ENCODE measurements at places on chromosomes 7 and 10.

DNA sequence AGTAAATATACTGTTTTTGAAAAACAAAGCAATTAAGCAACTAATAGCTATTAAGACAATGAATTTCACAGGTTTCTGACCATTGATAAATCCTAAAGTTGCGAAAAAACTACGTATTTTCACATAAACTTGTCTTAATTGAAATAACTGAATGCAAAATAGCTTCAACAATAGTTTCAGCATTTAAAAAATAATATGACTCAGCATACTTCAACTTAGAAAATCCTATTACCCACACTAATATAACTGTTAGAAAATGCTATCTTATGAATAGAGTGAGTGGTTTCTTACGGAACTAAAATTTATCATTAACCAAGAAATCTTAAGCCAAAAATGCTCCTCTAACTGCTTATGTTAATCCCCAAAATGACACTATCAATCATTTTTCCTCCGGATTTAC lies 183.9 kb downstream of the AVL9 start:
- no peak for DNase-seq
- H3K4me1 ChIP-seq = no peaks in the 10 kb centered on the region
- peaks cover 9% of the 10 kb centered on the region for H3K27me3 ChIP-seq
- H3K27ac ChIP-seq = no peak overlapping the region

DNA sequence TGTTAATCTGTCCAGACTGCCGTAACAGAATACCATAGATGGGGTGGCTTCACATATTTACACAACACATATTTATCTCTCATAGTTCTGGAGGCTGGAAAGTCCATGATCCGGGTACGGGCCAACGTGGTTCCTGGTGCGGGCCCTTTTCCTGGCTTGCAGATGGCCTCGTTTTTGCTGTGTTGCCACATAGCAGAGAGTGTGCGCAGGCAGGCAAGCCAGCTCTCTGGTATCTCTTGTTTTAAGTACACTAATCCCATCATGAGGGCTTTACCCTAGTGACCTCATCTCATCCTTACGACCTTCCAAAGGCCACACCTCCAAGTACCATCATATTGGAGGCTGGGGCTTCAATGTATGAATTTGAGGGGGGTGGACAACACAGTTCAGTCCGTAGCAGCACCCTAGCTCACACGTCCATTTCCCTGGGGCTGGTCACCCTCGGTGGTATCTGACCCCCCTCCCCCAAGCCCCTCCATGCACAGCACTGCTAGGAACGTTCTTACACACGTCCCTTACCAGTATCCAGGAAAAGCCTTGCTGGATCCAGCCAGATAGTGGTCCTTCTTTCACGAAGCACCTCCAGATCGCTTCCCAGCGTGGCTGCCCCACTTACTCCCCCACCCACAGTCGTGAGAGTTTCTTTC lies 21.5 kb downstream of the CUX1 start:
- no peak overlapping the region for H3K27ac ChIP-seq
- no peaks in the 10 kb centered on the region for H3K36me3 ChIP-seq
- no peak overlapping the region for H3K4me3 ChIP-seq
- no peaks in the 10 kb centered on the region for H3K27me3 ChIP-seq

DNA sequence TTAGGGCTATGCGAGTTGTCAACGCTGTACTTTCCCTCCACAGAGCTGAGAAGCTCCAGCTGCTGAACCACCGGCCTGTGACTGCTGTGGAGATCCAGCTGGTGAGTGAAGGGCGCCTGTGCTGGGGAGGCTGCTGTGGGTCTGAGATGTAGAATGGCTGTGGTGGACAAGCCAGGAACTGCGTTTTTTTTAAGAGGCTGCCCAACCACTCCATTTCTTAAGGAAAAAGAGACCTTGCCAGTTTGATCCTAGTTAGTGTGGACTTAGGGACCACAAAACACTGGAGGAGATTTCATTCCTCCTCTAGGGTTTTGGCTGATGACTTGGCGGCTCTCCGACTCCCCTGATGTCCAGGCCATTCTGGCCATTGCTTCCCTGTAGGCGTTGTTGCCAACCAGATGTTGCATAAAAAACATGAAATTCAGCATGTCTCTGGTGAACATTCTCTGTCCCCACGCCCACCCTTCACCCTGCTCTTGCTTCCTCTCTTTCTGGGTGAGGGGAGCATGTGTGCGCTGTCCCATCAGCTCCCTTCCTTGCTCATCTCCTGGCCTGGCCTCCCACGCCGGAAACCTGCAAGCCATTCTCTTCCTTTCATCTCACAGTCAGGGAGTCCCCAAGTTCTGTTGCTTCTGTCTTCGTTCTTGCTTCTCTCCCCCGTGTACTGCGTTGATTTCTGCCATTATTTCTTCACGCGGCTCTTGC lies 30.9 kb downstream of the CRCP start:
- no peak for DNase-seq
- peaks cover 19% of the 10 kb centered on the region for H3K4me1 ChIP-seq
- peak overlapping the region; percentile 88 for H3K27ac ChIP-seq

- no peak overlapping the region for H3K27ac ChIP-seq
- peaks cover 7% of the 10 kb centered on the region for H3K36me3 ChIP-seq
- no peak for DNase-seq
- peaks cover 14% of the 10 kb centered on the region for H3K27me3 ChIP-seq
- peaks cover 5% of the 10 kb centered on the region for H3K4me1 ChIP-seq
Measured at GRCh38 chr10:103519798-103520197, 26.3 kb downstream of the NEURL1 start.

- H3K4me3 ChIP-seq = no peak overlapping the region
- DNase-seq = no peak
- no peaks in the 10 kb centered on the region for H3K27me3 ChIP-seq
Measured at GRCh38 chr7:102460467-102460866, 4.2 kb downstream of the ALKBH4 start.

DNA sequence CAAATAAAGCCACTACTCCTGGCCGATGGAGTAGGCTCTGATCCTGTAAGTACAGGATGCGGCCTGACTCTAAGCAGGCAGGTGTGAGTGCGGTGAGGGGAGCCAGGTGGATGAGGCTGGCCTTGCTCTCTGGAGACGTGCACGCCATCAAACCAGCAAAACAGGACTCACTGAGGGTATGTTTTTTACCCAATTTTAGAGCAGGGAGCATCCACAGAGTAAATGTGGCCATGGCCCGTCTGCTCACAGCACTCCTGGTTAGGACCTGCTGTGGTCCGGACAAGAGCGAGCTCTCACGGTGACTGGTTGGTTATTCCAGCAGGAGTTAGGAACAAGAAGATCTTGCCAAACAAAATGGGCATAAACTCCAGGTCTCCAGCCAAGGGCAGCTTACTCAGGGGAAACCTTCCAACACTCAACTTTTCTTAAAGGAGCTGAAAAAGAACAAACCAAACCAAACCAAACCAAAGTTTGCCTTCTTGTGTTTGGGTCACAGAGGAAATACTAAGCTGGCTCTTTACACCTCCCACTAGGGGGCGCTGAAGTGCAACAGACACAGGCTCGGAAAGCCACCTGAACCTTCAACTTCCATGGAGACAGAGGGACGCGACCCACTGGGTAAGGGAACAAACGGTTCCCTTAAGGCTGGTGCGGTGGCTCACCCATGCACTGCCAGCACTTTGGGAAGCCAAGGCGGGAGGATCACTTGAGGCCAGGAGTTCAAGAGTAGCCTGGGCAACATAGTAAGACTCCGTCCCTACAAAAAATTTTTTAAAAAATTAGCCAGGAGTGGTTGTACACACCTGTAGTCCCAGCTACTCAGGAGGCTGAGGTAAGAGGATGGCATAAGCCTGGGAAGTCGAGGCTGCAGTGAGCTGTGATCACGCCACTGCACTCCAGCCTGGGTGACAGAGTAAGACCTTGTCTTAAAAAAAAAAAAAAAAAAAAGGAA lies 122.4 kb downstream of the CLEC2L start:
- no peaks in the 10 kb centered on the region for H3K27me3 ChIP-seq
- no peaks in the 10 kb centered on the region for H3K36me3 ChIP-seq
- peak overlapping the region; percentile 93 for H3K27ac ChIP-seq
- peaks cover 40% of the 10 kb centered on the region for H3K4me1 ChIP-seq
- DNase-seq = peak; percentile 62
- no peak overlapping the region for H3K4me3 ChIP-seq

- no peak overlapping the region for H3K4me3 ChIP-seq
- H3K36me3 ChIP-seq = no peaks in the 10 kb centered on the region
- H3K4me1 ChIP-seq = no peaks in the 10 kb centered on the region
Measured at GRCh38 chr7:153627323-153627722, 424.9 kb upstream of the DPP6 start.

DNA sequence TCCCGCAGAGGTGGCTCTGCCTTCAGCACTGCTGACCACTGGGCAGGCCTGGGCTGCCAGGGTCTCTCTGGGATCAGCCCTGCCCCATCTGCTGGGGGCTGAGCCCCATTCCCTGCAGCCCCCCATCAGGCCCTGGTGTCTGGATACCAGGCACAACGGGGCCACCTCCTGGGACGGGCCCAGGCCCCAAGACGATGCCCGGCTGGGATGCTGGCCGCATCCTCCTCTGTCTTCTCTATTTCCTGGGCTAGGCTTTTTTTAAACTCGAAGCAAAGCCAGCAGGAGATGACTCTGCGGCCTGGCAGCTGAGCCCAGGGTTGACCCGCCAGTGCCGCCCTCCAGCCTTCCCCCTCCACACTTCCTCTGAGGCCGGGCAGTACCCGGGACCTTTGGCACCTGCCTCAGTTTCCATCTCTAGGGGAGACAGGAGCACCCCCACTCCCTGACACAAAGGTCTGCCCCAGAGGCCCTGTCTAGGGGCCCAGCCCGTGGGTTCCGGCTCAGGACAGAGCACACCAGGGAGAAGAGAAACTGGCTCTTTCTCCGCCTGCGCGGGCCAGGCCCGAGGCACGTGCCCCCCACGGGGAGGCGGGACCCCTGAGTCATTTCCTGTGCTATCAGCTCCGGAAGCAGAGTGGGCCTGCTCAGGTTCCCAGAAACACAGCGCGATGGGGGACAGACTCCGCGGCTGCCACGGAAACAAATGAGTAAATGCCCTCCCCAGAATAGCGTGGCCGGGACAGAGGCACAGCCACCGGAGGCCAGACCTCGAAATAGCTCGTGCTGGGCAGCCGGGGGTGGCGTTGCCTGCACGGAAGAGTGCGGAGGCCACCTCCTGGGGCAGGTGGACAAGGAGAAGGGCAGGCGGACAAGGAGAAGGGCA lies 84.6 kb upstream of the PDGFA start:
- peaks cover 28% of the 10 kb centered on the region for H3K4me1 ChIP-seq
- DNase-seq = peak; percentile 82
- H3K36me3 ChIP-seq = no peaks in the 10 kb centered on the region
- H3K27ac ChIP-seq = peak overlapping the region; percentile 96
- peak overlapping the region; percentile 89 for H3K4me3 ChIP-seq

DNA sequence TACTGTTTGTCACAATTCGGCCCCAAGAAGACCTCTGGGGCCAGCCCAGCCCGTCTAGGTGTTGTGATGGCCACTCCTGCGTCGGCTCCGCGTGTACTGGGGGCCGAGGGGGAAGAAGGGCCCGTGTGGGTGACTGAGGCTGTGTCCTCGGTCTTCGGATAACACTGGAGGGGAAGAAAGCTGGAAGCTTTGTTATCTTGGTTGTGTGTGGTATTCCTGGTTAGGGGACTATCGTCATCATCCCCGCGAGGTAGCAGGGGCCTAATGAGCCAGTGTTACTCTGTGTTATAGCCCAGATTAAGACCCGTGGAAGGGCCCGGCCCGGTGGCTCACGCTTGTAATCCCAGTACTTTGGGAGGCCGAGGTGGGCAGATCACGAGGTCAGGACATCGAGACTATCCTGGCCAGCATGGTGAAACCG lies 854 bp downstream of the MTG1 start:
- H3K27me3 ChIP-seq = no peaks in the 10 kb centered on the region
- peak overlapping the region; percentile 91 for H3K27ac ChIP-seq
- H3K4me1 ChIP-seq = peaks cover 30% of the 10 kb centered on the region
- DNase-seq = no peak
- H3K4me3 ChIP-seq = peak overlapping the region; percentile 91

DNA sequence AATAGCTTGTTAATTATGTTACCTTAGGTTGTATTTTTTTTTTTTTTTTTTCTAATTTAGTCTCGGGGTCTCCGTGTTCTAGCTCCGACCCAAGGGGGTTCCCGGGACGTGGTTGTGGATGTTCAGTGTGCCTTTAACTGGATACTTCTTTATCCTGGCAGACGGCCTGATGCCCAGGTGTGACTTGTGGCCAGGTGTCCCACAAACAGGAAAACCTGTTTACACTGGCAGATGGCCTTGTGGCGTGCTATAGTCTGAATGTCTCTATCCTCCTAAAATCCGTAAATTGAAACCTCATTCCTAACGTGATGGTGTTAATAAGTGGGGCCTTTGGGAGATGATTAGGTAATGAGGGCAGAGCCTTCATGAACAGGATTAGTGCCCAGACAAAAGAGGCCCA lies 546.4 kb upstream of the C7orf33 start:
- no peak for DNase-seq
- no peaks in the 10 kb centered on the region for H3K36me3 ChIP-seq
- peaks cover 6% of the 10 kb centered on the region for H3K27me3 ChIP-seq
- no peaks in the 10 kb centered on the region for H3K4me1 ChIP-seq

DNA sequence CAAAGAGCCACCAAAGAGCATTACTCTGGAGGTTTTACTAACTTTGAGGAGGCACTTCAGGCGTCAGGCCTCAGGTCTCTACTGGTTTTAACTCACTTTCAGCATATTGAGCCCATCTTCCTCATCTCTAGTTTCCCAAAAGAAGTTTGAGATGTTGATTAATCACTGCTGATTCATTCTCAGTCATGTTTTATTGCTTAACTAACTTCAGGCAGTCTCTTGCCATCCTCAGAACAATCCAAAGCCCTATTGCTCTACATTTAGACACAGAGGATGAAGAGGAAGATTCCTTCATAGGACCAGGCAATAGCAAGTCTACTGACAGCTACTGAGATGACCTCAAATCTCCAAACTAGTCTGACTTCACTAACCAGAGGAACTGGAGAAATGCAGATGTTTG lies 39.1 kb upstream of the BET1 start:
- no peak for DNase-seq
- H3K27me3 ChIP-seq = peaks cover 50% of the 10 kb centered on the region
- H3K36me3 ChIP-seq = no peaks in the 10 kb centered on the region
- no peak overlapping the region for H3K4me3 ChIP-seq

DNA sequence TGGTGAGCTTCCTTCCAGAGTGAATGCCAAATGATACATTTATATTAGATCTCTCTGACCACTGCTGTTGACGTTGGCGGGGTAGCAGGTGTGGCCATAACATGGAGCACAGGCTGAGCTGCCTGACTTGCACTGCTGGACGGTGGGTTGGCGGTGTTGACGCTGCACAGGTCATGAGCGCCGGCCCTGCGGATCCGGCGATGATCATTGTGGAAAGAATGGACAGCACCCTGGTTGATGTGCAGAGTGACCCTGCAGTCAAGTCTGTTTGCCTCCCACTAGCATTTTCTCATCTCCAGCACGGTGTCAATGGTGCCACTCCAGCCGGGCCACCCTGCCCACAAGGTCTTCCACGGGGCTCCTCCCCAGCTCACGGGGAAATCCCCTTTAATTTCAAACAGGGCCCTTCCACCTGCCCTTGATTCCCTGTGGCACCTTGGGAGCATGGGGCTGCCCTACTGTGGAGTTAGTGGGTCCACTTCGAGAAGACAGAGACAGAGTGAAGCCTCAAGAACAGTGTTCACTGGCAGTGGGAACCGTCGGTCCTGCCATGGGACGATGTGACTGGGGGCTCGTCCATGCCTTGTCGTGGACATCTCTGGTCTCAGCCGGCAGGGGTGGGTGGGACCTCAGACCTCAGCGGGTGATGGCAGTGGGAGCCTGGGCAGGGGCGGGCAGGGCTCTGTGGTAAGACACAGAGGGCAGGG lies 613.5 kb downstream of the PTPRN2 start:
- peaks cover 8% of the 10 kb centered on the region for H3K36me3 ChIP-seq
- no peak for DNase-seq
- no peak overlapping the region for H3K27ac ChIP-seq
- no peaks in the 10 kb centered on the region for H3K4me1 ChIP-seq

- peaks cover 8% of the 10 kb centered on the region for H3K4me1 ChIP-seq
- no peak overlapping the region for H3K27ac ChIP-seq
- peaks cover 4% of the 10 kb centered on the region for H3K27me3 ChIP-seq
- DNase-seq = no peak
Measured at GRCh38 chr10:78955206-78955605, 113.6 kb upstream of the ZMIZ1 start.

Data from T-helper 17 cell (primary cell).